Muscle of arm (tissue), 14 donors: ENCODE measurements at places on chromosomes 6 and 20. TPM values are rescaled to one million over a fixed set of nuclear protein-coding genes. Genes with fewer than 3 reads are reported as not detected.

DNA sequence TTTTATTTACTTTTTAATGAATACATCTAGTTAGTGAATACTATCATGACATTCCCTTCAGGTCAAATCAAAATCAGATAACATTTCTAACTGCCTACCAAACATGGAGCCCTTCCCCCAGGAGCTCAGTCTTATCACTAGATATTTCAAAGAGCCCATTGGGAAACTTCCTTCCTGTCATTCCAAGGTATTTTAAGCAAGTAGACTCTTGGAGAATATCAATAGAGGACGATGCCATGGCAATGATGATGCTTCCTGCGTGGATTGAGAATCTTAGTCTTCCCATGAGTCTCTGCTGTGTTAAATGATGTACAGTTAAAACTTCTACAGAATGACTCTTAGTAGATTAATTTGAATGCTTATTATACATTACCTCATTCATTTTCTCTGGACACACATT lies 384.9 kb downstream of the CENPW start:
- DNase-seq, result no peak

- DNase-seq, result no peak
Observed at GRCh38 chr20:57662456-57663240, 42.4 kb upstream of the ZBP1 start.

DNA sequence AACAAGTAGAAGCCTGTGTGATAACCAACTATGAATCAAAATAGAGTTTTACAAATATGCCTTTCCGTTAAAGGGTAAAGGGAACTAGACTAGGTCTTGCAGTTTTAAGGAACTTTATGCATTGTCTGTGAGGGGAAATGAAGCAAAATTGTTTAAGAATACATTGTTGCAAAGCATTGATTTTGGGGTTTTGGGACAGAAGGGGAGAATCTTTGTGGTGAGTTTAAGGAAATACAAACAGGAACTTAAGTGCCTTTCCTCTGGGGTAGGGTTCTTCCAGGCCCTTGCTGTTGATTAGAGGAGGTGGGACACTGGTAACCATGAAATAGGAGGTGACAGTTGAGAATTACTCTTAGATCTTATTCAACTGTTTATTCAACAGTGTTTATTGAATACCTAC lies 4.7 kb downstream of the MAPK14 start:
- no peak for DNase-seq

- DNase-seq, result no peak
Observed at GRCh38 chr20:63939061-63939935, 16.9 kb downstream of the UCKL1 start.

DNA sequence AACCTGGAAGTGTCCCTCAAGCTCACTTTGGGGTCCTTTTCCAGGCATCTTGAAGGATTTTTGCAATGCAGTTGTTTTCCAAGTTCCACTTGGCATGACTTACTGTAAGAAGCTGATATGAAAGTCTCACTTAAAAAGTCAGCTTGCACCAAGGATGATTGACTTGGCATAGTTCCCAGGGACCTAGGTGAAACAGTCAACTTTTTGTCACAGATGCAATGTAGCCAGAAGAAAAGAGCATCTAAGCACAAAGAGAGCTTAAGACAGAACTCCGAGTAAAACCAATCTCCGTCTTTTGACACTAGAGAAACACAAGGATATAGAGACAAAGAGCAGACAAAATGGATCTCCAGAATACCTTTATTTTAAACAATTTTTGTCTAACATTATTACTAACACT lies 2.6 kb upstream of the ZSCAN12 start:
- DNase-seq, result no peak

DNA sequence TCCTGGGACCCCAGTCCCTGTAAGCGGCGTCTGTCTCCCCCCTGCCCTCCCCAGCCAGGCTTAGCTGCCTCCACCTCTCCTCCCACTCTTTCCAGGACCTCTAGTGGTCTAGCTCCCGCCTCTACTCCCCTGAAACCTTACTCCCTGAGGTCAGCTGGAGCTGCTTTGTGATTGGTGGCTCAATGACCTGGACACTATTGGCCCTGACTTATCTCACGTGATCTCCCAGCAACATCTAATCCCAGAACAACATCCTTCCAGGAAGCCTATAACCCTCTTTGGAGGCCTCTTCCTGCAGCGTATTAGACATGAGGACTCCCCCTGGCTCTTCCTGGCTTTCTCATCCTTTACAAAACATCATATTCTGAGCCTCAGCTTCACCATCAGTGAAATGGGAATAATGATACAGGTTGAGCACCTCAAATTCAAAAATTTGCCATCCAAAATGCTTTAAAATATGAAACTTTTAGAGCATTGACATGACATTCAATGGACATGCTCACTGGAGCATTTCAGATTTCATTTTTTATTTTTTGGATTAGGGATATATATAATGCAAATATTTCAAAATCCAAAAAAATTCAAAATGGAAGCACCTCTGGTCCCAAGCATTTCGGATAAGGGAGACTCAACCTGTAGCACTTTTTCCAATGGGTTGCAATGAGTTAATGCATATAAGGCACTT lies 16.3 kb upstream of the SRC start:
- DNase-seq, result no peak

- no peak for DNase-seq
Observed at GRCh38 chr20:40680161-40680959, 8.7 kb downstream of the MAFB start.

DNA sequence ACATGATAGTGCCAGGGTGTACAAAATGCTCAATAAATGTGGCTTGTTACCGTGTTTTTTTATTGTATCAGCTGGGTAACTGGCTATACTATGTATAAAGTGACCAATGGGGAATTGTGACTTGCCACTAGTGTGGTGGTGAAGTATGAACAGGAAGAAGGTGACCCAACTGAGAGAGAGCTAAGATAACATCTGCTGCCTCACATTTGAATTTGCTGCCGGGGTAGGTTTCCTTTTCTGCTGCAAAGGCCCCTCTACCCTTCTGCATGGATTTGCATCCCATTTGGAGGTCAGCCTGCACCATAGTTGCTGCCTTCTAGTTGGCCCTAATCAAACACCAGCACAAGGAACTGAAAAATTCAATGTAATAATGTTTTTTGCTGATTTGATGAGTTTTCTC lies 24.1 kb downstream of the IL17A start:
- no peak for DNase-seq

GRCh38 chr6:35972471-35973367 lies 51.7 kb downstream of the SLC26A8 start:
- peak; percentile 37 for DNase-seq

DNA sequence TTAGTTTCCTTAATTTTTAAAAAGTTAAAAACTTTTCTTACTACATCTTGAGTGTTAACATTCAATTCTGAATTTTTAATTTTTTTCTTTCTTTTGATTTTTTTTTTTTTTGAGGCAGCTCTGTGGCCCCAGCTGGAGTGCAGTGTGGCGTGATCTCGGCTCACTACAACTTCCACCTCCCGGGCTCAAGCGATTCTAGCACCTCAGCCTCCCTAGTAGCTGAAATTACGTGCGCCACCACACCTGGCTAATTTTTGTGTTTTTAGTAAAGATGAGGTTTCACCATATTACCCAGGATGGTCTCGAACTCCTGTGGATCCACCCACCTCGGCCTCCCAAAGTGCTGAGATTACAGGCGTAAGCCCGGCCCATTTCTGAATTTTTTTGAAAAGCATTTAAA lies 1.2 kb downstream of the DDX43 start:
- DNase-seq, result no peak

- peak; percentile 86 for DNase-seq
Observed at GRCh38 chr6:1554476-1555310, 55.0 kb upstream of the FOXC1 start.

DNA sequence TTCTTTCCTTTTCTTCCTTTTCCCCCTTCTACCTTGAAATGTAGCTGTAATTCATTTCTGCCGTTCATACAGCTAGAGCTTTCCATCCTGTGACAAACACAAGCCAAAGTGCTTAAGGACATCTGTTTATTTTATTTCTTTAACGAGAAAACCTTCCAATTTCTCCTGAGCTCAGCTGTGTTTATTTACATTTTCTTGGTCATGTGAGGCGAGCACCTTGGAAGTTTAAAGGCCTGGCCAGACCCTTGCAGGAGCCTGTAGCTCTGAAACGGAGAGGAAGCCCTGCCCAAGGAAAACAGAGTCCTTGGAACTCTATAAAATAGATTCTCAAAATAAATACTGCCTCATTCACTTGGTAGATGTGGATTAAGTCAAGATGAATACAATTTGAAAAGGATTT lies 223.1 kb downstream of the EYA2 start:
- DNase-seq, result peak; percentile 53

DNA sequence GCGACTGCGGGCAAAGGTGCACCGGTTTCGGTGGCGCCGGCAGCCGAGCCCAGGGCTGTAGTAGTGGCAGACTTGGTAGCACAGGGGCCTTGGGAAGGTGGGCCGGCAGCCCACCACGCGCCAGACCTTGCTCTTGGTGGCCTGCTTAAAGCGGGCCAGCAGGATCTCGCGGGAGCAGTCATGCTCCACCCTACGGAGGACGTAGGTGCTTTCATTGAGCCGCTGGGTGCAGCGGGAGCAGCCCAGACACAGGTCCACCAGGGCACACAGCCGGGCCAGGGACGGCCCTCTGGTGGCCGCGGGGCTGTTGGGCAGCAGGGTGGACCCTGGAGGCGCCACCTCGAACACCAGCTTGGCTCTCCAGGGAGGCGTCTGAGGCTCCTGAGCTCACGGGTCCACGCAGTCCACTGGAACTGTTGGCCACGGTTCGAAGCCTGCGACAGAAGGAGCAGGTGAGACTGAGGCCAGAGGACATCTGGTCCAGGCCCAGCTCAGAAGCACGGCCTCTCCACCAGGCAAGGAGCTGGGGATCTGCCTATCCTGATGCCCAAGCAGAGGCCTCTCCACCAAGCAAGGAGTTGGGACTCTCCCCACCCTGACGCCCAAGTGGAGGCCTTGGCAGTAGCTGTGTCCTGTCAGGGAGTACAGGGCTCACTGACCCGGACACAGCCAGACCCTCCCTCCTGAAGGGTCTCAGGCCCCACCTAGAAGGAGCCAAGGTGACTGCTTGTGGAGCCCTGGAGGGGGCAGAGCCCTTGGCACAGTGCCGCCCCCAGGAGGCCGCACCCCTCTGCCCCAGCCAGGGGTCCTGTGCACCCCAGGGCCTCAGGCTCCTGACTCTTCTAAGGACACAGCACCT lies 1.0 kb downstream of the HELZ2 start:
- DNase-seq, result no peak

GRCh38 chr6:30537931-30538330 lies 18.4 kb downstream of the GNL1 start:
- no peak for DNase-seq

DNA sequence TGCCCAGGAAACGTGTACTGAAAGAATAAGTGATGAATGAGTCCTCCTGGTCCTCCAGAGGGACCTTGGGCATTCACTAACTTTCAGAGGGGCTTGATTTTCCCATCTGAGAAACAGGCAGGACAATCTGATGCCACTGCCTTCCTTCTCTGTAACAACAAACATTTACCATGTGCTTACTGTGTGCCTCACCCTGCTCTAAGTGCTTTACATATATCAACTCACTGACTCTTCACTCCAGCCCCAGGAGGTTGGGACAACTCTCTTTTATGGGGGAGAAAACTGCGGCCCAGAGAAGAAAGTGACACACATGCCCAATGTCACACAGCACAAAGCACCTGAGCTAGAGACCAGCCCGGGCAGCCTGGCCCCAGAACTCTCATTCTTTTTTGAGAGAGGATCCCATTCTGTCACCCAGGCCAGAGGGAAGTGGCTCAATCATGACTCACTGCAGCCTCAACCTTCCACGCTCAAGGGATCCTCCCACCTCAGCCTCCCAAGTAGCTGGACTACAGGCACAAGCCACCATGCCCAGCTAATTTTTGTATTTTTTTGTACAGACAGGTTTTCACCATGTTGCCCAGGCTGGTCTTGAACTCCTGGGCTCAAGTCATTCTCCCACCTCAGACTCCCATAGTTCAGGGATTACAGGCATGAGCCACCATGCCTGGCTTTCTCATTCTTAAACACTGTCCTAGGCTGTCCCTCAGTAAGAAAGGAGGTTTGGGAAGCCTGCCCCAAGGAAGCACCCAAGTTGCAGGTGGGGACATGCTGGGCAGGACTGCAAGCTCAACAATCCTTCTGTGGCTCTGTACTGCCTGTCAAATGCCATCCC lies 38.0 kb downstream of the NOL4L start:
- no peak for DNase-seq

DNA sequence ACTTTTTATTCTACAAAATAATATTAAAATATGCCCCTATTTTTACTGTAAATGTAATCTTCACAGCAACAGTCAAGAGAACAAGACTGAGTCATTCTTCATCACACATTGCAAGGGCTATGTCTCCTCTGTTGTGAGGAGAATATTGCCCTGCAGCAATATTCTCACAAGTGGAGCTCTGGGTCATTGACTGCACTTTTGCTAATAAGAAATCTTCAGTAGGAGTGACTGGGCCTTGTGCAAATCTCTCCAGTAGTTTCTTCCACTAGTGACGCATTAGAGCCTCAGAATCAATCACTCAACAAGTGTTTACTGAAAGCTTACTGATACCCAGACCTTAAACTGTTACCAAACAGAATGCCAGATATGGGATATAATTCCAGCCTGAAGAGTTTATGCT lies 49.1 kb downstream of the LAMA2 start:
- DNase-seq, result no peak

DNA sequence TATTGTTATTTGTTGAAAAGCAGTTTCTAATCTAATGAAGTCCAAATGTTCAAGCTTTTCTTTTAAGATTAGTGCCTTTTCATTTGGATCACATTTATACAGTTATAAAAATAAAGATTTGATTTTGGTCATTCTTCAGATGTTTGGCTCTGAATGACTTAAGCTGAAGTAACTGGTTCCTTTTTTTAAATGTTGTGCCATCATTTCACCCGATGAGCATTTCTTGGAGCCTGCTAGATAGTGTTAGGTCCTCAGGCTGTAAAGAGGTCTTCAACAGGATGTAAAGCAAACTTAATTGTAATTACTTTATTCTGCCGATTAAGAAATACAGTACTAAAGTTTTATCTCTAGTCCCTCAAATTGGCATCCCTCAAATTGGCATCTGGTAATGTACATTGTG lies 41.2 kb upstream of the ASIP start:
- DNase-seq, result no peak

- DNase-seq, result no peak
Observed at GRCh38 chr6:148761527-148762011, 14.7 kb downstream of the UST start.

DNA sequence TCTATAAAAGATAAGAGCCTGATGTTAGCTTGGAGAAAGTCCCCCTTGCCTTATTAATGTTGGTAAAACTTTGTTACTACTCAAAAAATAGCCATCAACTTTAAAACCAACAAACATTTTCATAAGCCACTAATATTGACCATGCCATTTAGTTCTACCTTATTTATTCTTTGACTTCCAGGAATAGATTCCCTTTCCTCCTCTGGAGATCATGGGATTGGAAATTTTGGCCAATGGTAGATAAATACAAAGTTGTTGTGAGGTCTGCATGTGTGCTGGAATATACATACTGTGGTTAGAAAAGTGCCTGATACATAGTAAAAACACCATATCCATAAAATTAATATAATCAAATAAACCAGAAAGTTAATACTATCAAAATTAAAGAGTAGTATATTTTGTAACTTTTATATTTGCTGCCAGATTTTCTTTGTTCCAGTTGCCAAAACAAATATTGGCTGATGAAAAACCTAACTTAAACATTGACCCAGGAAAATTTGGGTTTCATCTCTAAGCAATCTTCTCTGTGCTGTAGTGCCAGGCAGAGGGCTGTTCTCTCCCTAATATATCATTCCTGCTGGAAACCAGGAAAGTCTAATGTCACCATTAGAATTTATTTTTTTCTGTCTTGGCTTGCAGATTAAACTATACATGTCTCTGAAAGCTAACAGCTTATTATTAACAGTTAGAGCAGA lies 169.1 kb downstream of the NKAIN2 start:
- no peak for DNase-seq

The UBE2C gene
- 48.6 TPM for polyA plus RNA-seq

The HLA-DMB gene
- polyA plus RNA-seq, result 3.6 TPM

The EFCAB8 gene
- polyA plus RNA-seq, result 0.15 TPM

The RFX6 gene
- polyA plus RNA-seq, result not detected

The STK35 gene
- polyA plus RNA-seq, result 7.4 TPM
